ENCODE measurements at places on chromosomes 4 and X.

DNA sequence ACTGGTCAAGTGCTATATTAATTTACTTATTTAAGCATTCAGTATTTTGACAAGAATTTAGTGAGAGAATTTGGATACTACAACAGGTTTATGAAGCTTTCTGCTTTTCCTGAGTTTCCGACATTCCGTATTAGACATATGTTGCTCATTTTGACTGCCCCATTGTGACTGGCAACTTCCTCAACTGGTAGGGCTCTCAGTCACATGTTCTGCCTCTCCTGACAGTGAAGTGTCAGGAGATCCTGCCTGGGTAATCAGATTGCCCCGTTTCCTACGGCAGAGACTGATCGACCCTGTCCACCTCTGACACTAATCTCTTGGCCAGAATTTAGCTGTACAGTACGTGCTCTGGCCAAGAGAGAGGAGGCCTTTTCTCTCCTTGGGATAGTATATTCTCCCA, 49.5 kb downstream of the CLNK start:
- no peak for DNase-seq

DNA sequence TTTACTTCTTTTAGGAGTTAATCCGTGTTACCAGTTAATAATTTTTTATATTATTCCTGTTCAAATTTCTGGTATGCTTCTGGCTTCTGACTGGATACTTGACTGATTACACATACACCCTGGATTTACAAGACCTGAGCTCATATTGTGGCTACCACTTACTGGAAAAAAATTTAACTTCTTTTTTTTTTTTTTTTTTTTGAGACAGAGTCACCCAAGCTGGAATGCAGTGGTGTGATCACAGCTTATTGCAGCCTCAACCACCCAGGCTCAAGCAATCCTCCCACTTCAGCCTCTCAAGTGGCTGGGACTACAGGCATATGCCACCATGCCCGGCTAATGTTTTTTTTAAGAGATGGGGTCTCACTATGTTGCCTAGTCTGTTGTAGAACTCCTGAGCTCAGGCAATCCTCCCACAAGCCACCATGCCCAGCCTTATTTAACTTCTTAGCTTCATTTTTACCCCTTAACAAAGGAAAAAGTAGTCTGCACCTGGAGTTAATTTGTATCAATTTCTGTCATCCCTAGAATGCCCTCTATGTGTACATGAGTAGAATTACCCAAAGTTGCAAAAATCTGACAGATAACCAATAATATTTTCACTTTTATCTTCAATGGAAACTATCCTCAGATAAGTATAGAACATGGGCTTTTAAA, 50.3 kb downstream of the TMEM165 start:
- DNase-seq: no peak

- no peak for DNase-seq
Observed at GRCh38 chr4:73730867-73731266, 9.5 kb upstream of the CXCL8 start.

DNA sequence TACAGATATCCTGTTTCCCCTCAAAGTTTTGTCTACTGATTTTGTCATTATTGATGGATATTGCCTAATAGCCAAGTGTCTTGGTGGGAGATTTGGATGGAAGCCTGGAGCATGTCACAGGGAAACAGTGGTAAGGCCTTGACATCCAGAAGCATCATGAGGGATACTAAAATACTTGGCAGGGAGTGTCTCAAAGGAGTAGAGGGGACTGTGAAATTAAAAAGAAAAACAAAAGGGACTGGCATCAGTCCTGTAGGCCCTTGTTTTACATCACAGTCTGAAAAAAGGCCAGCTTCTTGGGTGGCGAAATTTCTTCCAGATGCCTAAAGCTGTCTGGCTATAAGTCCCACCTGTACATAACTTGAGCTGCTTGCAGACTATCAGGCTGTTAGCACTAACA, 83.8 kb downstream of the GUCY2F start:
- DNase-seq: no peak

DNA sequence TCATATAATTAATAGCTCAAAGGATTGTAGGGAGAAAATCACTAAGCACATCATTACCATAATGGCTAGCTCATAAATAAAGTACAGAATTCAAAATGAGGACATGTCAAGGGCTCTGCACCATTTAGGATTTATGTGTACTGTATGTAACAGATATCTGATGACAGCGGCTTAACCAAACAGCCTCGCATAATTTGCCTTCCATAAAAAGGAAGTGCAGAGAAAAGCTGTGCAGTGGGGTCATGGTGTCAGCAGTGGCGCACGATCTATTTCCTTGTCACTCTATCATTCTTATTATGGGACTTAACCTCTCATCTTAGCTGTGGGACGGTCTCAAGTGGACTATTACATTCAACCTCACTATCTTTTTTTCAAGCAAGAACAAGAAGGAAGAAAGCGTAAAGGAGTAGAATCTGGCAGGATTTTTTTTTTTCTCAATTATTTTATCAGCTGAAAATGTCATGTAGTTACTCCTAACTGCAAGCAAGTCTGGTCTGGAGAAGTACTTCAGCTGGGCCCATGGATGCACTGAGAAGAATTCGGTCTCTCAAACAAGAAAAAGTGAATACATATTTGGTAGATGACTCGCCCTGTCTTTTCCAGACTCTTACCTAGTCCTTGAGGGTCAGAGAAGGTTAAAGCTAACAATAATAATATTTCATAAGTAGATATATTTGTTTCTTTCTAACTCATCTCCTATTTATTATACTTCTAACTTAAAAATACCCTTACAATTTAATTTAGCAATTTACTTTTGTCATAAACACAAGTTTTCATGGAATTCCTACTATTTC, 94.6 kb downstream of the COX18 start:
- no peak for DNase-seq

DNA sequence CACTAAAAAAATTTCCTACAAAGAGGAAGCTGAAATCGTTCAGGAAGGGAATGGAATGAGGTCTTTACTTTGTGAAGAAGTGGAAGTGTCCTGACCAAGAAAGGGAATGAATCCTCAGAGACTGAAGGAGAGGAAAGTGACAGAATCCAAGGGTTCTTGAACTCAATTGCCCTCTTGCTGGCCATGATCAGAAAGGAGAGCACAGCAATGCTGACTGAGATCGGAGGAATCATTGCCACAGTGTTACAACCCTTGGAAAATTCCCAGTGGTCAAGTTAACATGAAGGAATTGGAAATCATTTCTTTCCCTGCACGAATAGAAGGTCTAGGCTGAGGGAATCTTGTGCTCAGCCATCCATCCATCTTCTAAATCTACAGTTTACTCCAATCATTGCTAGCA, 190.0 kb upstream of the NEIL3 start:
- DNase-seq: no peak

DNA sequence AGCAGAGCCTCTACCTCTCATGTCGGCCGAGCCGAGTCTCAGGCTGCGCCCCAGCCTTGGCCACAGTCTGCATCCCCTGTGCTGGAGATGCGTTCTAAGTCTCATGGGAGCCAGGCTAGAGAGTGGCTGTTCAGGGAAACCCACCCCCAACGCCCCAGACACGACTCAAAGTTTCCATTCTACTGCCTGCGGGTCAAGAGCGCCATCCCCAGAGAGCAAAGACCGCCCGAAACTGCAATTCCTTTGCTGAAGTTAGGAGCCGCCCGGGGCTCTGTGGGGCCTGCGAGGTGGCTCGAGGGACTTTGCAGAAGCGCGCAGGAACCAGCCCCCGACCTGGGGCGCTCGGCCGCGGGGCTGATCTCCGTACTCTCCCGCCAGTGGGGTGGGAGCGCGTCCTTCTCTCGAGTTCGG, 10.0 kb upstream of the ELF4 start:
- DNase-seq: no peak

DNA sequence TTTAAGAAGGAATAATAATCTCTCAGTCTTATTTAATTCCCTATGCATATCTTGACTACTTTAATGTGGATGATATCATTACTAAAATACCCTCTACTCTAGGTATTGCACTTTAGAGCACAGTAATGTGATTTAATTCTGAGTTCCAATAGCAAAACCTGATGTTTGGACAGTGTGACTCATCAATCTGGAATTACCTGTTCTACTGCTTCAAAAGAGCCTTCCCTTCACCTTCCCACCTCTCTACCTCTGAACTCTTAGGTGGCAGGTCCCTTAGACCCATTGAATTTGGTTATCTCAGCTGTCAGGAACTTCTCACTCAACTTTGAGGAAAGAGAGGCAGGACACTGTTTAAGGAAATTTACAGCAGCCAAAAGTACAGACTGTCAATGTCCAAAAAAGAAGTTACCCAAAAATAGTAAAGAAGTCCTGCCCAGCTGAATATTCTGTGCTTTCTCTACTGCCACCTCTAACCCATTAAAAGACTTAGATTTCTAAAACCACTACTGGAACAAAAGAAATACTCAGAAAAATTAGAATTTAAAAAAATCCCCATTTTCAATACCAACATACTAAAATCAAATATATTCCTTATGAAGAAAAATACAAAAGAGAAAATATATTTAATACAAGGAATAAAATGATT, 123.1 kb upstream of the GPM6A start:
- no peak for DNase-seq

- no peak for DNase-seq
Observed at GRCh38 chr4:3766036-3766784, at the start of gene ADRA2C. Gene ADRA2C, plus strand, starts transcription at chr4:3766385. Its CDS starts 222 bp downstream, at chr4:3766607.

GRCh38 chrX:1391707-1392375, at the start of gene SLC25A6:
Gene SLC25A6, minus strand, starts transcription at chrX:1392113. Its CDS starts 104 bp downstream, at chrX:1392009.
- peak; percentile 100 for DNase-seq

DNA sequence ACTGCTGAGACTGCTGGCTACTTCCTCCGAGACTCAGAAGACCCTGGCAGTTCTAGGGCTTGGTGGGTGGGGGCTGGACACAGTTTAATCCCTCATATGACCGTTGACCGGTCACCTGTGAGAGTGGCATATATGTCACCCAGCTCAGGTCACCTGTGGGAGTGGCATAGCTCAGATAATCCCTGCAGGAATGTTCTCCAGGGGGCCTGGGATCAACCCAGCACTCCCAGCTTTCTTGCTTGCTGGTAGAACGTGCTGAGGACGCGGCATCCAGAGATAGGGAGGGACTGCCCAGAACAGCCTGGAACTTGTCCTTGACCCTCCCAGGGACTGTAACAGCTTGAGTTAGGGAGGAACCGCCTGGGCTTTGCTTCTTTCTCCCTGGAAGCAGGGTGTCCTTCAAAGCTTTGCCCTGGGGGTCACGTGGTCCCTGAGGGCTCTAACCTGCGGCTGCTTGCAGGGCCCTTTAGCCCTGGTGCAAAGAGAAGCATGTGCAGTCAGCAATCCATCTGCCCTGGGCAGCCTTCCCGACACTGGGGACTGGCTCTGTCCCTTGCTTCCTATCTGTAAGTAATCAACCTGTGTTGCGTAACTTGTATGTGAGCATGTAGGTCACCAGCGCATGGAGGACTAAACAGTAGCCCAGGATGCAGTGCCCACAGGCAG, 55.3 kb downstream of the ZFYVE28 start:
- no peak for DNase-seq

DNA sequence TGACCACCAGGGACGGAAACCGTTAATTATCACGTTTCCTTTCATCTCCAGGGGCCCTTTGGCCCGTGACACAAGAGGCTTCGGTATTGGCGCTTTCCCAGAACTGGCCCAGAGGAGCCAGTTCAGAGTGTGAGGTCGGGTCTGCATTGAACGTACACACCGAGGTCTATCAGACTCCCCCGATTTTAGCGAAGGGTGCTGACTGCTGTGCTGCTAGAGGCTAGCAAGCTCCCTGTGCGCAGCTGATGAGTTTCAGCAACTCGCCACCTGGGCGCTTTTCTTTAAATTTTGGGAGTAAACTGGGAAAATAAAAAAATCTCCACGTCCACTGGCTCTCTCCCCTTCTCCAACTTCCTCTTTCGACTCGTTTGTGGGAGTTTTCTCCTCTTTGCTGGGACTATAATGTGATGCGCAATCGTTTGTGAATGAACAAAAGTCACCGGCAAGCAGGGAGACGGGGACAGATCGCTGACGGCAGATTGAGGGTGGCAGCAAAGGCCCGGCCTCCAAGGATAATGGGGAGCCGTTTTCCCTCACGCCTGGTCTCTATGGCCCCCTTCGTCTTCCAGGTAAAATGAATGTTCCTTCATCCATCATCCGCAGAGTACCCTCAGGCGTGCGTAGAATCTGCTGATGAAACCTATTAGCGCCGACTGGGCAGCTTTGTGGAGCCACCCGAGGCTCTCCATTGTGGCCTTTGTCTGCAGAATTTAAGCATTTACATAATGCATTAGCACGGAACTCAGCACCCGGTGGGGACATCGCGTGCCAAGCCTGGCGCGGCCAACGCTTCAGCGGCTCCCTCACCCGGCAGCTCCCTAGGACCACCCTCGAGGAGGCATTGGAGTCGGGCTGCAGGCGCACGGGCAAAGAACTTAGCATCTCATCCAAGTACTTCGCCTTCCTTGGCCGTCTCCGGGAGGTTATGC, 1.6 kb upstream of the LRAT start:
- no peak for DNase-seq

DNA sequence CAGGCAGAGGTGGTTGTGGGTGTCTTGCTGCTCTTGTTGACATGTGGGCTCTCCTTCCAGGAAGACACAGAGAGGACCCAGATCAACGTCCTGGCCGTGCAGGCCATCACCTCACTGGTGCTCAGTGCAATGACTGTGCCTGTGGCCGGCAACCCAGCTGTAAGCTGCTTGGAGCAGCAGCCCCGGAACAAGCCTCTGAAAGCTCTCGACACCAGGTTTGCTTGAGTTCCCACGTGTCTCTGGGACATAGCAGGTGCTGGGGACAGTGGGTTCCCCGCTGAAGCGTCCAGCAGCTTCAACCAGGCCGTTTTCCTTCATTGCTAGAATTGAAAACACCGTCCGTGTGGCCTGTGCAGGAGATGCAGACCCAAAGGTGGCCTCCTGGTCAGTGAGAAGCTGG, 25.6 kb upstream of the MSANTD1 start:
- no peak for DNase-seq

All from stimulated activated CD4-positive, alpha-beta T cell treated with anti-CD3 and anti-CD28 coated beads, Interleukin-4, amount 100 ng/mL, for 48 hours (primary cell).